Renal cortex interstitium (tissue), 15 donors: ENCODE measurements at places on chromosomes 12 and 14.

- DNase-seq: no peak
Measured at GRCh38 chr12:126547905-126548304, 1482.7 kb downstream of the AACS start.

DNA sequence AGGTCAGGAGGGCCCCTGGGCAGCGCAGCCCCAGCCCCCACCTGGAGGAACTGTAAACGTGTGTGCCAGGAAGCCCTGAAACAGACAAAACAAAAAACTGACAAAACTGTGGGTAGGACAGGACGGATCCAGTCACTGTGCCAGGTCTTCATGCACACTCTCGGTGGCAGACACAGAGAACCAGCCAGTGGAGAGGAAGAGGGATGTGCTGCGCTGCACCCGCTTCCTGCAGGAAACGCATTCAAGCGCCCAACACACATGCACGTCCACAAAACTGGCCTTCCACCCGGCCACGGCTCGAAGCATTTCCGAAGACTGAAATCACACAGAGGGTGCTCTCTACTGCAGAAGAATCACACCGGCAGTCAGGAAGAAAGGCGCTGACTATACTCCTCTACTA lies 16.9 kb downstream of the BRF1 start:
- DNase-seq: no peak

- DNase-seq: no peak
Measured at GRCh38 chr14:77140359-77141213, 1.0 kb downstream of the ZDHHC22 start.

GRCh38 chr12:65984227-65984479 lies 146.4 kb downstream of the LLPH start:
- no peak for DNase-seq

DNA sequence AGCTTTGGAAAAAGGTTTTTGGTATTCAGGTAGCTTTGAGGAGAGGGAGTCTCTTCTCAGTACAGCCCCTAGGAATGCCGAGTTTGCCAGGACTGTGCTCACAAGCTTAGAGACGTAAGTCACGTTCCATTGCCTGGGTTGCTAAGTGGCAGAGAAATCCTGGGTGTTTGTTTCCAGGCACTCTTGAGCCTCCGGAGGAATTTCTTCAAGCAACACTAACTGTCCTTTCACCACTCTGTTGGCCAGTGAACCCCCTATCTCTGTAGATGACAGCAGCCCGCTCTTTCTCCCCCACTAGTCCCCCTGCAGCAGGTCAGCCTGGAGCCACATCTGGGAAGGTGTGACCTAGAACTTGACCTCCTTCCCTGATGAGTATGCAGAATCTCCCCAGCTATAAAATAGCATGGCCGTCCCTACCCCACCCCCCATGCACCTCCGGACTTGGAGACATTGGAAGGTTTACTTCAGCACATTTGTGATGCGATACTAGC lies 162.7 kb downstream of the ZFP36L1 start:
- DNase-seq: no peak

DNA sequence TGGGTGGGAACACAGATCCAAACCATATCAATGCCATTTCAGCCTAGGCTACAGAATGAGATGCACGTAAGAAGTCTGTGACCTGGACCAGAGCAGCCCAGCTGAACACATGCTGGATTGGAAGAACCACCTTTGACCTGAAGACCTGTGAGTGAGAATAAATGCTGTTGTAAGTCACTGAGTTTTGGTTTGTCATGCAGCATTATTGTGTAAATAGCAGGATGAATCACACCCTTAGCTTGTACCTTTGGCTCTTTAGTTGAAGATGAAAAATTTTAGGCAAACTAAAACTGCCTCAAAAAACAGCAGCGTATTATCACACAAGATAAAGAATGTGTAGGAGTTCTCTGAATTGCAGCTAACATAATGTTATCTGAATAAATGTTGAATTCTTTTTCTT lies 199.4 kb upstream of the LRIG3 start:
- no peak for DNase-seq
